ENCODE measurements at places on chromosomes 2 and 18.

DNA sequence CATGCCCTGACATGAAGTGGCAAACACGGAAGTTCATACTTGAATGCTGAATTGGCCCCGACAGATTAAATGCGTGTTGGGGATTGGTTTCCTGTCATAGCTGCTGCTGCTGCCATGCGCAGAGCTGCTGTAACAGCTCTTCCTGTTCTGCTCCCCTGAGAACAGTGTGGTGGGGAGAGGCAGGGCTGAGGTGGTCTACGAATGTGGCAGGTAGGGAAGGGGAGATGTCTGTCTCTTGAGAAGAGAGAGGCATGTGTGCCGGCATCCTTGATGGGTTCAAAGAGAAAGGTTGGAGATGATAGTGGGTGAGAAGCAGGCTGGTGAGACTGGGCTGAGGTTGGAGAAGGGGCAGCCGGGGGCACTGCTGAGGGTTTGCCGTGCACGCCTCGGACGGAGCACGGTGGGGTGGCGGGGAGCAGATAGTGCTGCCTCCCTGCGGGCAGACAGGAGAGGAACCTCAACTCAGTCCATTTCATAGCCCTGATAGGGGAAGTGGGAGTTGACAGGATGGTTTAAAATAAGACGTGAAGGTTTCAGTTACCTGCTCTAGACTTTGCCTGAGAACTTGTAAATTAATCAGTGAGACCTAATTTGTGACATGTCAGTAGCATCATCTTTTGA, 46.1 kb downstream of the TMEM185B start:
- DNase-seq = no peak

GRCh38 chr2:213229814-213230213, 54.5 kb upstream of the SPAG16 start:
- DNase-seq = no peak

- DNase-seq = no peak
Observed at GRCh38 chr2:113930448-113930847, 40.6 kb downstream of the ACTR3 start.

GRCh38 chr18:58227361-58227930, 183.4 kb downstream of the NEDD4L start:
- DNase-seq = no peak

DNA sequence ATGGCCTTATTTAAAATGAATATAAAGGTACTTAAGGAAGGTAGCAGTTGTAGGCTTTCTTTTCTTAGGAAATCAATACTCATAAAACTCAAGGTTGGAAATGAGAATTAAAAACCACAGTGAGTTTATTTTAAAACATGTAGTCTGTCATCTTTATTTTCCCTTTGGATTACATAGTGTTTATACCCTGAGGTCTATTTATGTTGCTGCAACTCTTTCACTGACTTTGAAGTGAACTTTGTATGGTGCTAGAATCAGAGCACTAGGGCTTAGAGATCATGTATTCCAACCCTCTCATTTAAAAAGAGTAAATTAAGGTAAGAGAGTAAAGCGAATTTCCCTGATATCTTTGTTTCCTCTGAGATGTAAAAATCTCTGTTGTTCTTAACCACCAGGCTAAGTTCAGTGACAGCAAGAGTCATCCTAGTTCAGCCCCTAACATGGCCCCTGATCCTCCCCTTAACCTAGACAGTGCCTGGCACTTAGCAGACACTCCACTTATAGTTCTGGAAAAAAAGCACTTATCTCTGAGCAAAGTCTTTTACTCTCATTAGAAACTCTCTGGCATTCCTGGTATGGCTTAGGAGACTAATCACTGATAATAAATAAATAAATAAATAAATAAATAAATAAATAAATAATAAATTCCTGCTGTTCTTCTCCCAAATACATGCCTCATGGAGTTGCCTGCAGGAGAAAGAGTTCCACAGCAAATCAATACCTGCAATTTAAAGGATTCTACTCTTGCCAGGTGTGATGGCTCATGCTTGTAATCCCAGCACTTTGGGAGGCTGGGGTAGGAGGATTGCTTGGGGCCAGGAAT, 33.0 kb upstream of the PPP1R1C start:
- DNase-seq = no peak

- DNase-seq = no peak
Observed at GRCh38 chr18:48074929-48075706, 144.7 kb upstream of the SMAD2 start.

- DNase-seq = no peak
Observed at GRCh38 chr2:99420031-99420430, 69.8 kb downstream of the REV1 start.

GRCh38 chr2:190755772-190756415, 107.0 kb downstream of the NAB1 start:
- DNase-seq = no peak

All from HuH-7.5 (cell line).